Tibial nerve (tissue), 4 donors: ENCODE measurements at places on chromosomes 13 and 19. TPM values are rescaled to one million over a fixed set of nuclear protein-coding genes. Genes with fewer than 3 reads are reported as not detected.

The SHISA7 gene
- total RNA-seq, result 0.42 TPM

The KCTD12 gene
- 217 TPM for total RNA-seq

The ZNF665 gene
- 6.7 TPM for total RNA-seq

The LRG1 gene
- 2.5 TPM for total RNA-seq

The FXYD7 gene
- total RNA-seq, result not detected

The ZNF296 gene
- 2.1 TPM for total RNA-seq

The ZNF575 gene
- total RNA-seq, result not detected

The CACNG6 gene
- not detected for total RNA-seq

The TARM1 gene
- not detected for total RNA-seq

The RASGRP4 gene
- 3.1 TPM for total RNA-seq

The MAB21L1 gene
- 7.6 TPM for total RNA-seq

The ZNF548 gene
- total RNA-seq, result 31.9 TPM

The MUC16 gene
- under 0.01 TPM for total RNA-seq

The FBXO17 gene
- total RNA-seq, result 55.3 TPM
